ENCODE measurements at places on chromosomes 6 and 20.

- no peak for DNase-seq
These were observed 119.3 kb upstream of the F13A1 start for GRCh38 chr6:6439778-6440177.

GRCh38 chr6:91415031-91415605, 828.2 kb upstream of the MAP3K7 start:
- DNase-seq: no peak

GRCh38 chr6:25925876-25926275, 4.6 kb downstream of the SLC17A2 start:
- no peak for DNase-seq

GRCh38 chr20:13424174-13424833, 203.2 kb downstream of the ISM1 start:
- no peak for DNase-seq

- no peak for DNase-seq
These were observed 269.6 kb downstream of the PKHD1 start for GRCh38 chr6:51817832-51818231.

DNA sequence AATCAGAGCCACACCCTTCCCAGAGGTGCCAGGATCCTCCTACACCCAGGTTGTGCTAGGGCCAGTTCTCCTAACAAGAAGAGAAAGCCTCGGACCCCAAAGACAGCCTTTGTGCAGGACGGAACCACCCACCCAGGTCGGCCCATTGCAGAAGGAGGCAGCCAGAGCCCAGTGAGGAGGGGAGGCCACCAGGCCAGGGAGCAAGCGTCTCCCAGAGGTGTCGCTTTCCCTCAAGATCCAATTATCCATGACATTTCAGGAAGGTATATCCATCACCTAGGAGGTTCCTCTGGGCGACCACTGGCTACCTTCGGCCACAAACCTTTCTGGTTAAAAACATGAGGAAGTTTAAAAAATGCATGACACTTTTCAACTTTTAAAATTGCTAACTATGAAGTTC, 87.4 kb upstream of the THBS2 start:
- no peak for DNase-seq

- DNase-seq: no peak
These were observed 55.2 kb downstream of the TIAM2 start for GRCh38 chr6:155050311-155050710.

GRCh38 chr6:105862936-105863607, 223.1 kb upstream of the PRDM1 start:
- DNase-seq: no peak

- DNase-seq: no peak
These were observed 167.8 kb downstream of the CARMIL1 start for GRCh38 chr6:25446830-25447569.

GRCh38 chr6:146785001-146785585, 186.3 kb downstream of the ADGB start:
- DNase-seq: no peak

DNA sequence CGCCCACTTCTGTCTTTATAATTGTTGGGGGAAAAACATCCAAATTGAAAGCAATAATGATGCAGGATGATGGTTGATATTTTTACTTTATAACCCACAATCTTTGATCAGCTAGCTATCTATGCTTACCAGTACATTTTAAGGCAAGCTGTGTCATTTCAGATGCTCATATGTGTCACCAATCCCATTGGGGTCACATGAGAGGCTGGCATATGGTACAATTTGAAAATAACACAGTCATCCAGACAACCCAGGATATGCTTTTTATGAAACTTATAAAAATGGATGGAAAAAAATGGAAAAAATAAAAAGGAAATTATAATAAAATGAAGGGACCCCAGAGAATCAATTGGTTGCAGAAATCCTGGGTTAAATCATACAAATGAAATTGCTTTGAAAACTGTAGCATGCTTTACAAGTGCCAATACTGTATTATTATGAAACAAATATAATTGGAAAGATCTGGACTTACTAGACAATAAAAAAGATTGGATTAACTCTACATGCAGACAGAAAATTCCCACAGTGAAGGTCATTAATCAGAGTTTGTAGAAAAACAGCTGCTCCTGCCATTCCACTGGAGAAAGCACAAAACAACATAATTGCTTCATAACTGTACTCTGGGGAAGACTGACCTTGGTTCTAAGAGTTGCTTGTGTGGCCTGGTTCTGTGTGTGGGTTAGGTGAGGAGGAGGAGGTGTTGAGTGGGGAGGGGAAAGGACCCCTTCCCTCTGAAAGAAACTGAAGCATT, 13.3 kb upstream of the PRIM2 start:
- DNase-seq: no peak

GRCh38 chr6:149450679-149451375, 34.0 kb downstream of the ZC3H12D start:
- DNase-seq: peak; percentile 55

DNA sequence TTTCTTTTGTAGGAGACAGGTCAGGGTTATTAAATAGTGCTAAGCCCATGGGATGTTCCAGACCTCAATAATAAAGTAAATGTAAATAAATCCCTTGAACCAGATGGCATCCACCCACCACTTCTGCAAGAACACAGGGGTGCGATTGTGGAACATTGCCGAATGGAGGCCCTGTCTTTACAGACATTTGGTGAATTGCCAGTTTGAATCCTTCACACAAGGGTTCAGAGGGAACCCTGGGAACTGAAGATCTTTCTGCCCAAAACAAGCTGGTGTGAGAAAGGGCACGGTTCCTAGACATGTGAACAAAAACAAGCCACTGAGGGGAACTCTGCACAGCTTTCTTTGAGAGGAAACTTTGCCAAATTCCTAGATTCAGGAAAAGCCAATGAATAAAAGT, 30.2 kb upstream of the RNF8 start:
- no peak for DNase-seq

DNA sequence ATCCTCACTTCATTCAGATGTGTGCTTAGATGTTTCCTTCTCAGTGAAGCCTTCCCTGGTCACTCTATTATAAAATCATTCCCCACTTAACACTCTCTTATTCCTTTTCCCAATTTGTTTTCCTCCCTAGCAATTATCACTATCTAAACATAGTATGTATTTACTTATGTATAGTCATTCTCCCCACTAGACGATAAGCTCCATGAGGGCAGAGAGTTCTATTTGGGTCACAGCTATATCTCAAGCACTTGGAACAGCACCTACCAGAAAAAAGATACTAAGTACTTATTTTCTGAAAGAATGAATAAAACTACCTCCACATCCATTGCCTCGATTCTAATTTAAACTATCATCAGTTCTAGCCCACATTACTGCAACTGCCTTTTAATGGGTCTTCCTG, 36.5 kb downstream of the USP49 start:
- DNase-seq: no peak

Data from femur (tissue), 1 donor.